ENCODE measurements at places on chromosomes 11 and 22.

GRCh38 chr11:45897556-45897955 is 9.5 kb downstream of the FREY1 start:
- DNase-seq = no peak

GRCh38 chr11:35606206-35606605 is 12.1 kb upstream of the FJX1 start:
- DNase-seq = no peak

GRCh38 chr22:49292909-49293308 is 534.8 kb downstream of the BRD1 start:
- peak; percentile 4 for DNase-seq

- no peak for DNase-seq
Observed at GRCh38 chr11:61602775-61603569, 22.1 kb upstream of the SYT7 start.

GRCh38 chr22:47620391-47620790 is 857.9 kb downstream of the TBC1D22A start:
- no peak for DNase-seq

- DNase-seq = no peak
Observed at GRCh38 chr11:85848006-85848405, 7.2 kb upstream of the CCDC83 start.

- DNase-seq = no peak
Observed at GRCh38 chr11:31955838-31956237, 135.0 kb upstream of the RCN1 start.

GRCh38 chr11:125398475-125398874 is 97.6 kb downstream of the FEZ1 start:
- DNase-seq = no peak

DNA sequence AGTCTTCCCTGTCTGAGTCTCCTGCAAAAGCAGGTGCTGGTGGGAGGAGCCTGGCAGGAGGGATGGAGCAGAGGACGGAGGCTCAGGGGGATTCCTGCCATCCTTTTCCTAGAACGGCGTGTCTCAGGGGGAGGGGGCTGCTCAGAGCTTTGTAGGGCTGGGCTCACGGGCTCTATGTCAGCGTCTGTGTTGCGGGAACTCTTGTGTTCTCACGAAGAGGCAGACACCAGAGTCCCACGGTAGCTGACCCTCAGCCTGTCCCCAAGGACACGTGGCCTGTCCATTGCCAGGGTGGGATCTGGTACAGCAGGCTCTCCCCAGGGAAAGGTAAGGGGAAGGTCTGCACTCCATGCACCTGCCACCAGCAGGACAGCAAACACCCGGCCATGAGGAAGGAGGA is 1505.2 kb downstream of the TBC1D22A start:
- no peak for DNase-seq

GRCh38 chr11:26227301-26227746 is 104.6 kb upstream of the ANO3 start:
- DNase-seq = no peak

DNA sequence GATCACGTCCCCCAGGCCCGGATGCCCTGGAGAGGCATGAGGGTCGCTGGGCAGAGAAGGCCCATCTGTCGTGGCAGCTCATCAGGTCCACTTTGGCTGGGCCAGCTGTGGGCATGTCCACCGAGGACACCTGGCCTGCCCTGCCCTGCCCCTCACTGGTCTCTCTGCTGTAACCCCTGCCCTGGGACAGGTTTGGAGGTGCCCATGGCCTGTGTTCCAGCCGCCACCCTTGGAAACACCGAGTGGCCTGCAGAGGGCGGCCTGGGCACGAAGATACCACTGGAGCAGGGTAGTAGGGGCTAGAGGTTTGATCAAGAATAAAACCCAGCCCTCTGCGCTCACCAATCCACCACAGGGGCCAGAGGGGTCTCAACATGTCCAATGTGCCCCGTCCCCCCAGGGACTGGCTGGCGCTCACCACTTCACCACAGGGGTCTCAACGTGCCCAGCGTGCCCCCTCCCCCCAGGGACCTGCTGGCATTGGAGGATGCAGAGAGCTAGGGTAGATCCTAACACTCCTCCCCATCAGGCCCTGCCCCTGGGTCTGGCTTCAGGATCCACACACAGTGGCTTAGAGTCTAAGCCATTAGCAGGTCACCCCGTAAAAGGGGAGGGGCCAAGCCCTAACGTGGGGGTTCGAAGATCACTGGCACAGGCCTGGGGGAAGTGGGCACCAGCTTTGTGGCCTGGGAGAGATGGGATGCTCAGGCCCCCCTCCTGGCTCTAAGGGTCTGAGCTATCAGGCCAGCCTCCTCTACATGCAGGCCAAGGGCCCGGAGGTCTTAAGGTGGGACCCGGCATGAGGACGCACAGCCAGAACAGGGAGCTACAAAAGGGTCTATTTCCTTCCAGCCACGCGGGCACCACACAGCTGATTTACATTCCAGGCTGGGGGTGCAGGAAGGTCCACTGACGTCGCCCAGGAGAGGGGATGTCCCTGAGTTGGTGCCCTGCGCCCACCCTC is 1.3 kb upstream of the HDAC10 start:
- peak; percentile 68 for DNase-seq

GRCh38 chr11:34792814-34793258 is 123.3 kb downstream of the APIP start:
- DNase-seq = no peak

- DNase-seq = no peak
Observed at GRCh38 chr11:45852712-45853101, 5.4 kb downstream of the CRY2 start.

- no peak for DNase-seq
Observed at GRCh38 chr11:96049426-96049825, 125.5 kb upstream of the MTMR2 start.

- DNase-seq = no peak
Observed at GRCh38 chr22:24146194-24146616, 35.1 kb upstream of the SUSD2 start.

- DNase-seq = no peak
Observed at GRCh38 chr11:8108421-8108820, 27.4 kb downstream of the TUB start.

- no peak for DNase-seq
Observed at GRCh38 chr11:86476109-86476861, 101.6 kb downstream of the CCDC81 start.

- no peak for DNase-seq
Observed at GRCh38 chr11:78659326-78660270, 84.9 kb upstream of the NARS2 start.

DNA sequence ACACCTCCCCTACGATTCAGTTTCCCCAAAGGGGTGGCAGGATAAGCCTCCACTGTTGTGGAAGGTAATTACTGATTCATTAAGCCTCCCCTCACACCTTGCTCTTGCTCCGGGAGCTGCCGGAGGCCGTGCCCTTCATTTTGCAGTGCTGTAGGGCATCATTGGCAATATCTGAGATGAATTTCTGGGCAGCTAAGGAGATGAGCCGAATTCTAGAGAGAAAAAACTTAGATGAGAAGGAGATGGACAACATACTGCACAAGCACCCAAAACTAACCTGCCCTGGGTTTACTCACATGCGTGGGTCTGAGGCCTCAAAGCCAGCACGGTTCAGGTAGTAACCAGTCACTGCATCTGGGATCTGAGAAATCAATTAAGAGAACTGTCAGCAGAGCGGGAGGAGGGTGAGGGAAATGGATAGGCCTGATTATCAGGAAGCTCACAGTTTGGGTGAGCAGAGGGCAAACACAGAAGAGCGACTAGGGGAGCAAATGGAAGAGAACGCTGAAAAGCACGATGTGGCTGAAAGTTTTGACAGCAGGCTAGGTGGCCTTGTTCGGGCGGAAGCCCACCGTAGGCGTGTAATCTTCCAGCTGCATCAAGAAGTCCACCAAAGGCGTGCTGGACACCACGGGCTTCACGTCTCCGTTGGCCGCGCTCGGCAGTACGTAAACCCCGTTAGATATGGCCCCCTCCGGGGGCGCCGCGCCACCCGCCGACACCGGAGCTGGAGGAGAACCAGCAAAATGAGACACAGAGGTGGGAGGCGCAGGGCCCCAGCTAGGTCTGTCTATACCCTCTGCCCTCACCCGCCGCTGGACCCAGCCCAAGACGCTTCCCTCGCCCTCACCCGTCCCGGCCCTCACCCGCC is 689 bp downstream of the TAF10 start:
- peak; percentile 52 for DNase-seq

DNA sequence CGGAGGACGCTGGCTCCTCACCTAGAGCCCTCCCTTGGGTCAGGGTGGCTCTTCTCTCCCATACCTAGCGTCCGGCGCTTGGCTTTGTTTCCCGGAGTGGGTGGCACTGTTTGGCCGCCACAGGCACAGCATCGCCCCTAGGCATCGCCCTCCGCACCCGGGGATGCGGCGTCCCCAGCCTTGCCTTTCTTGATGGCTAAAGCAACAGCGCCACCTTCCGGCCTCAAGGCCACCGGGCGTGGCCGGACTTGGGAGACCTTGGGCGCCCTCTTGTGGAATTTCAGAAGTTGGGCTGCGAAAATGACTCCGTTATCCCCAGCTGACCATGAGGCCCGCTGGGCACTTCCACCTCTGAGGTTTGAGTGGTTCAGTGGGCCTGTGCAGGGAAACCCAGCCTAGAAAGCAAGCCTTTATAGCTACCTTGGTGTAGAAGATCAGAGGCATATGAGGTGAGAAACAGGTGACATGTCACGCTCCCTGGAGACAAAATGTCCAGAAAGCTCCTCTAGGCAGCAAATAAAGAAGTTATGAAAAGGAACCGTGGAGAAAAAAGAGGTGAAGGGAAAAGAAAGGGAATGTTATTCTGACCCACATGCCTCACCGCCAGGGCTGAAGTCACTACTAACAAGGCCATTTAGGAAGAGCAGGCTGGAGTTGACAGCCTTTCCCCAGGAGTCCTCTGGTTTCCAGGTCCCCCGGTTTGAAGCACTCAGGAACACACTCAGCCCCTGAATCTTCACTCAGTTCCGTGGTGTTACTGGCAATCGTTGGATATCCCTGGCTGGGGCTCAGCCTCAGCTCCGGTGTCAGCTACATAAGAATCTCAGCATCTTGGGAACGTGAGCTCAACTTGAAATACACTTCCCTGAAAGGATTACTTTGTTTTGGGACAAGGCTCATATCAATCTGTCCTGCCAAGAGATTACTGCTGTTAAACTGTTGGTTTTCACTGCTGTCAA is 54.1 kb downstream of the SNX19 start:
- DNase-seq = peak; percentile 78

- DNase-seq = no peak
Observed at GRCh38 chr22:33083212-33083611, 25.0 kb upstream of the SYN3 start.

GRCh38 chr22:19549428-19549827 is 25.2 kb upstream of the CLDN5 start:
- DNase-seq = no peak

GRCh38 chr11:45918331-45918941 is 759 bp upstream of the PEX16 start:
- peak; percentile 80 for DNase-seq

DNA sequence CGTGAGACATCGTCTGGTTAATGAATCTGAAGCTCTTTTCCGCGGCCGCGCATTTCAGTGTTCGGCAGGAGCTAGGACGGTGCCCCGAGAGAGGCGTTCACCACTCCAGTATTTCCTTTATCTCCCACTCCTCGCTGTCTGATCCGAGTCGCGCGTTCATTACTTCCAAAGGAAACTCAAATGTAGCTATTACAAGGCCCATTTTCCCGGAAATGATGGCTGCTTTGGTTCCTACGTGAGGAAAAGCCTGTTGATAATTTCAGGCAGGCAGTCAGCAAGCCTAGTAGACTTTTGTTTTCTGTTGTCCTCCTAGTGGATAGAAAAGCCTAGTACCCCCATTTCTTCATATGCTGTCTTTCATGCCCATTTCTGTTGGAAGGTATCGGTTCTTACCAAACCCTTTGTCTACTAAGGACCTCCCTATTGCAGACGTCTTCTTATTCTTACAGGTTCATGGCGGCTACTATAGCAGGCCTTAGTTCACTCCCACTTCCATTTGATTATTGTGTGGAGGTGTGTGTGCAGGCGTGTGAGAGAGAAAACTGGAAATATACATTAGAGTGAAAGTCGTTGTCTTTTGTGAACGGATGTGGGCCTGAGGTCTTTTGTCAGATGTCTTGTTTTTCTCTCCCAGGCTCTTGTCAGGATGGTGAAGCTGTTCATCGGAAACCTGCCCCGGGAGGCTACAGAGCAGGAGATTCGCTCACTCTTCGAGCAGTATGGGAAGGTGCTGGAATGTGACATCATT is 737 bp downstream of the RBM4 start:
- no peak for DNase-seq

- no peak for DNase-seq
Observed at GRCh38 chr22:45512363-45512762, 9.7 kb downstream of the FBLN1 start.

All from activated naive CD4-positive, alpha-beta T cell treated with anti-CD3 and anti-CD28 coated beads, Interleukin-2, amount 50 U/mL, for 72 hours (primary cell).